ENCODE measurements at places on chromosomes 2 and 18.

DNA sequence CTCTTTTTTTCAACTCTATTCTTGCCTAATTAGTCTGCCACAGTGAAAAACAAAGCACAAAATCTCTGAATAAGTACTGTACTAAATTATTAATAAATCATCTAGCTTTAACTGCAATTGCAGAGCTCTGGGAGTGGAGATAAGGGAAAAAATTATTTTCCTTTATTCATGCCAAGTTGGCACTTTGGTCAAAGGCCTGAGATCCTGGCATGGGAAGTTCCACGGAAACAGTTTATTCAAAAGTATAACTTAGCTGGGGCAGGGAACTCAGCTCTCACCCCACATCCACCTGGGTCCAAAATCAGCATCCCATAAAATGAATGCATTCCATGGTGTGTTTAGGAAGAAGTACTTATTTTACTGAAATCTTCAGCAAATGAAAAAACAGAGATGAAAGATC, 185.2 kb upstream of the APCDD1 start:
- DNase-seq = no peak

DNA sequence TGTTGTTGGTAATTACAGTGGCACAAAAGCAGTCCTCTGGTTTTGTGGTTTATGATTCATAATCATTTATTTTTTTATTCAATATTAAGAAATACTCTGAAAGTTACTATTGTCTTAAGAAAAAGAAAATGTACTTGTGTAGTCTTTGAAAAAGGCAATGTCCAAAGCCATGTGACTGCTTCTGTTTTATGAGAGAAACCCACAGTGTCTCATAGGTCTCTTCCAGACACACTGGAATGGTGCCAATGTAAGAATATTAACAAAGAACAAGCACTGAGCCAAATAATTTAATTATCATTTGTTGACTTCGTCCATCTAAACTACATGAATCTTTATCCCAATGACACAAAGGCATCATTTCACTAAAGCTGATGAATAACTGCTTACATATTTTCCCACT, 62.5 kb downstream of the RPRM start:
- peak; percentile 14 for DNase-seq

GRCh38 chr18:63553081-63553480, 10.9 kb downstream of the SERPINB12 start:
- DNase-seq = no peak

DNA sequence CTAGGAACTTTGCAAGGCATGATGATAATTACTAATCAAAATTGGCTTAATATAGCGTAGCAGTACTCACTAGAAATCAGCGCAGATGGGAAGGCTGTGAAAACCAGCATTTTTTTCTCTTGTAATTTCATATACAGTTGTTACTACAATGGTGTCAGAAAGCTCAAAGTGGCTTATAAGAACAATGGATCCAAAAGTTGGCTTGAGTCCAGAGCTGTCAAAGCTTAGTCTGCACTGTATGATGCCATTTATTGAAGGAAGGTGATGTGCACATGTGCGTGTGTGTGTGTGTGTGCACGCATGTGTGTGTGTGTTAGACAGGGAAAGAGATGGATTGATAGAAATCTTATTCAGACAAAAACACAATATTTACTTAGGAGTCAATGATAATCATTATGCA, 341.3 kb downstream of the TGIF1 start:
- DNase-seq = no peak

DNA sequence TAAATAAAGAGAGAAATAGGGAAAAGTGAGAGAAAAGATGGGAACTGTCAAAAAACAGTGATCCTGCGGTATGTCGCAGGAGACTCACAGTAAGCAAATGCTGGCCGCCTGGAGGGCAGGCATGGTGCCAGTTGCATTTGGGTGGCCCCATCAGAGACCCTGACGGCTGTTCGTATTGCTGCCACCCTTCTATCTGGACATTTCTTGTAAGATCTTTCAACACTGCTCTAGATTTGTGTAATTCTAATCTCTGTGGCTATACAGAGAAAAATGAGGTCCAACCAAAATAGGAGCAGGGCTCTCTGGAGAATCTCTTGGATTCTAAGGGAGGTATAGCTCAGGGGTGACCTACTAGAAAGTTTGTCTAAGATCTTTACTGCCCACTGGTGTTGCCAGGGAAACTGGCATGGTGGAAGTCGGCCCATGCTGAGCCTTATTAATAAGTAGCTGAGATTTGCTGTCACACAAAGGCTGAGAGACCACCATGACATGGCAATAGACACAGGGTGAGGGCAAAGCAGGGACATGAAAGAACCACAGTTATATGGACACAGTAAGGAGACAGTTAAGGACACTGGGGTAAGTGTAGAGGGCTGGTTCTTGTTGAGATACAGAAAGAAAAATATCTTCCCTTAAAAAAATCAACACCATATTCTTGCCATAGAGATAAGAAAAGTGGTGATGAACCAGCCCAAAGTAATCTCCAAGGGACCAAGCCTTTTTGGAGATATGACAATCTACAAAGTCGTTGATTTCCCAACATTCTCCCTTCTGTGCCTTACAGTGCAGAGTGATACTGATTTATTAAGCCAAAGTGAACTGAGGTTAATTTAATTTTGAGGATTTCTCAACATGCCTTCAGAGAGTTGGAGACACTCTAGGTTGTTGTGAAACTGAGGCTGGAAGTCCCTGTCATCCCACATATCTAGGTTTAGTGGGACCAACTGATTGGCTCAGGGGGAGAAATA, 26.4 kb upstream of the FZD7 start:
- DNase-seq = peak; percentile 32

GRCh38 chr2:38465789-38466127, 88.7 kb upstream of the ATL2 start:
- no peak for DNase-seq

DNA sequence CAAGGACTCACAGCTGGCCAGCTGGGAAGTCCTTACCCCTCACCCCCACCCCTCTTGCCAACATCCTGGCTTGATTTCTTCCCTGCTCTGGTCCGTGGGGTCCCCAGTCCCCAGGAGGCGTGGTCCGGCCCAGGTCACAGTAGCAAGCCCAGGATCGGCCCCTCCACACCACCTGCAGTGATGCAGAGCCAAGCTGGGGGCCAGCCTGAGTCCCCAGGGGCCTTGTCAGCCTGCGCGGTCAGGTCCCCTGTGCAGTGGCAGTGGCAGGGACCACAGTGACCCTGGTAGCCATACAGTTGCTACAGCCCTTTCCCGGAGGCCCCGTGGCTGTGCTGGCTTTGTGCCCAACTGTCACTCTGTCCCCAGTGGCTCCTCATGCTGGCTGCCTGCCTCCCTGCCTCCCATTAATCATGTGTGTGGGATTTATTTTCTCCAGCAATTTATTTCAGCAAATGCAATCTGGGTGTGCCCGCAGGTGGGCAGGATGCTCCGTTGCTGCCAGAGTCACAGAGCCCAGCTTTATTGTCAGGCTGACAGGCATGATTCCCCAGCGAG, 8.8 kb upstream of the PRSS56 start:
- peak; percentile 63 for DNase-seq

GRCh38 chr2:112625474-112626114, 20.1 kb upstream of the SLC20A1 start:
- DNase-seq = no peak

GRCh38 chr18:11526675-11527074, 82.7 kb upstream of the SLC35G4 start:
- DNase-seq = no peak

DNA sequence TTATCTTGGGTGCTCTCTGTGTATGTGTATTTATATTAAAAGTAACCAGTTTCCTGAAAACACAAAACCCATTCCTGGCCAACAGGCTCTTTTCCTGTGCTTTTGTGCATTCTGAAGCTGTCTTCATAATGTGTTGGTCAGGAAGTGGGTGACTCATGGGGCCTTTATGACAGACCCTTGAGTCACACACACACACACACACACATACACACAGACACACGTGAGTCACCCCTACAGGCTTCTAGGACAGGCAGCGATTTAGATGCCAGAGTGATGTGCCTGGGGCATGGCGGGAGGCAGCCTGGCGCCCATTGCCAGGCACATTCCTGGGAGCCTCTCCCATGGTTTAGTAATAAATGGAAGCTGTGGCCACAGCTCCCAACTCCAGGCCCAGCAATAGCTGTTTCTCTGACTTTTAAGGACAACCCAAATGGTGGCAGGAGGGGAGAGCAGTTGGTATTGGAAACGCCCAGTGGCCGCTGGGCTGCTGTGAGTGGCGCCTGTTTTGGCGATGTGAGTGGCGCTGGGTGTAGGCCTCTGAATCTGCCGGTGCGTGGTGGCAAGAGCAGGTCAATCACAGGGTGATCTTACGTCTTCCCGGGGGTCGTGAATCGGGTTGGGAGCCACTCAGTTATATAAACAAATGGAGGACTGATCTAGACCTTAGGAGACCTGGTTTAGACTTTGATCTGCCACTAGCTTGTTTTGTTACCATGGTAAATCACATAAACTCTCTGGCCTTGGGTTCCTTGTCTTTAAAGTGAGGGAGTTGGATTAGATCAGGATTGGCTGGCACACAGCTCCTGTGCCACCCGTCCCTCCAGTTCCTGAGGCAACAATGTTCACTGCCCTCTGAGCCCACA, 150.7 kb upstream of the DLX2 start:
- DNase-seq = no peak

DNA sequence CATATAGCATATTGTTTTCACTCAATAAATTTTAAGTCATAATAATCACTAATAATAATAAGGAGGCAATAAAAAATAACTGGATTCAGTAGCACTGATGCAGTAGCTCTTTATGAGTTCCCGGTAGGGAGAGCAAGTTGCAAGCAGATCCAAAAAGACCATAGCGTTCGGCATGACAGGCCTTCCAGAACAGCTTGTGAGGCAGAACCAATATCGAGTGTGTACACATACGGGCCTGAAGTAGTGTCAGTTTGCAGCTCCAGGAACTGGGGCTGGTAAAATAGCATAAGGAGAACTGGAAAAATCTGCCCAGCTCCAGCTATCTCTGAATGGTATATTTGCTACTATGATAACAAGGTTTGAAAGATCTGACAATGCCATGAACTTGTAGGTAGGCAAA, 1607.8 kb upstream of the PIK3C3 start:
- no peak for DNase-seq

GRCh38 chr2:227853204-227853629, 18.2 kb upstream of the DAW1 start:
- DNase-seq = no peak

GRCh38 chr2:54988612-54989011, 61.6 kb downstream of the RTN4 start:
- DNase-seq = no peak

- DNase-seq = no peak
These were observed 288.3 kb upstream of the TCF4 start for GRCh38 chr18:55876254-55876653.

DNA sequence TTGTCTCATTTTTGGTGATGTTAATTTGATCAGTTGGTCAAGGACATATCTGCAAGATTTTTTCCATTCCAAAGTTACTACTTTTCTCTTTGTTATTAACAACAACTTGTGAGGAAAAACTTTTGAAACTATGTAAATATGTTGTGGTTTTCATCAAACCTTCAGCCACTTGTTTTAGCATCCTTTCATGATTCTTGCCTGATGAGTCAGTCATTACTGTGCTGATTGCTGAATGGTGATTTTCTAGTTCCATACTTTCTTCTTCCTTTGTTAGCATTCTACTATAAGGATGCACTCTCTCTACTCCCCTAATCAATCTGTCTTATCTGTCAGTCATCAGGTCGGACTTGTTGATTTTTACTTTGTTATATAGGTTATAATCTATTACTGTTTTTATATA, 10.9 kb downstream of the TMEM87B start:
- DNase-seq = no peak

GRCh38 chr2:38098421-38099098, 22.6 kb upstream of the CYP1B1 start:
- DNase-seq = no peak

GRCh38 chr2:227461811-227462461, 10.0 kb upstream of the AGFG1 start:
- DNase-seq = no peak

DNA sequence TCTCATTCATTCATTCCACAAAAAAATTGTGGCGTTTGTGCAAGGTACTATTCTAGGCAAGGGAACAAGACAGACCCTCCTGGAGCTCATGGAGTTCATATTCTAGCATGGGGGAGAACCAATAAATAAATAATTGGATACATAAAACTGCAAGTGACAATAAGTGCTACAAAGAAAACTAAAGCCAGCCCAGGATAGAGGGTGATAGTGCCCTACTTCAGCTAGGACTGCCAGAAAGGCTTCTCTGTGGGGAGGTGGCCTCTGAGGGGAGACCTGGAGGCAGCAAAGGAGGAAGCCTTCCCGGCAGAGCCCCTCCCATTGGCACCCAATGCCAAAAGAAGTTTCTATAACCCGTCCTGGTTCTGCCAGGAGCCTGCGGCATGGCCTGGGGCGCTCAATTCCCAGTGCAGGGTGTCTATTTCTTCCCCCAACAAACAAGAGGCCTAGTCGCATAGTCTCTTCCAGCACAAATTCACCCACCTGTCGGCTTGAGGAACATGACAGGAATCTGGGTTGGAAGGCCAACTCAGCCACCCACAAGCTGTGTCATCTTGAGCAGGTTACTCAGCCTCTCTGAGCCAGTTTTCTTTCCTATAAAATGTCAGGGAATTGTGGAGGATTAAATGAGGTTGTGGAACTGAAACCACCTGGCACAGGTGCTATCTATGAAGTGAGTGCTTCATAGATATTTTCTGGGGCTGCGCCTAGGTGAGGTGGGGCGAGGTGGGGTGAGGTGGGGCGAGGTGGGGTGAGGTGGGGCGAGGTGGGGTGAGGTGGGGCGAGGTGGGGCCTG, 94.3 kb downstream of the ZFP36L2 start:
- no peak for DNase-seq

GRCh38 chr2:227834423-227834822, 20.8 kb downstream of the CCL20 start:
- DNase-seq = no peak

GRCh38 chr18:36808681-36809080, 20.1 kb downstream of the TPGS2 start:
- DNase-seq = no peak

DNA sequence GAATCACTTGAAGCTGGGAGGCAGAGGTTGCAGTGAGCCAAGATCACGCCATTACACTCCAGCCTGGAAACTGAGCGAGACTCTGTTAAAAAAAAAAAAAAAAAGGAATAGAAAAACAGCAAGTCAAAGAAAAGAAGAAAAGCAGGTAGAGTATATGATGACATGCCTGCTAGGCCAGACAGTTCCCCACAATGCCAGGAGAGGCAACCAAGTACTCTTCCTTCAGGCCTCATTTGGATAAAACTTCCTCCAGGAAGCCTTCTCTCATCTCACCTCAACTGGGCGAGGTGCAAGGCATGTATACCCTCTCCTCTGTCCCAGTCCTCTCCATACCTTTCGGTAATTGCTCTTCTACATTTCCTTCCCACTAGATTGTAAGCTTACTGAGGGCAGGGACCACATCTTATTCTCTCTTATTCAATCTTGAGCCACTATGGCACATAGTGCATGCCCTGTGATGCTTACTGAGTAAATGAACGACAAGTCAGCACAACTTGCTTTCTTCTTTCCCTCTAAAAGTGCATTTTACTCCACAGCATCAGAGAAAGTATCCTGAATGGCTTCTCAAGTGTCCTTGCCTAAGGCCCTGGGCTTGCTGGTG, 10.1 kb upstream of the SPRED2 start:
- DNase-seq = no peak

- DNase-seq = no peak
These were observed 20.1 kb downstream of the GPR35 start for GRCh38 chr2:240645346-240645745.

GRCh38 chr18:65282096-65282495, 468.7 kb upstream of the CDH7 start:
- no peak for DNase-seq

Measured in brain (organoid and tissue), 16 donors.